ENCODE measurements at places on chromosomes 3 and 15.
A peak's percentile ranks its signal among the peaks of the same experiment; 100 is the strongest.

GRCh38 chr15:74770211-74770903 lies 11.5 kb upstream of the CSK start:
- DNase-seq: no peak

DNA sequence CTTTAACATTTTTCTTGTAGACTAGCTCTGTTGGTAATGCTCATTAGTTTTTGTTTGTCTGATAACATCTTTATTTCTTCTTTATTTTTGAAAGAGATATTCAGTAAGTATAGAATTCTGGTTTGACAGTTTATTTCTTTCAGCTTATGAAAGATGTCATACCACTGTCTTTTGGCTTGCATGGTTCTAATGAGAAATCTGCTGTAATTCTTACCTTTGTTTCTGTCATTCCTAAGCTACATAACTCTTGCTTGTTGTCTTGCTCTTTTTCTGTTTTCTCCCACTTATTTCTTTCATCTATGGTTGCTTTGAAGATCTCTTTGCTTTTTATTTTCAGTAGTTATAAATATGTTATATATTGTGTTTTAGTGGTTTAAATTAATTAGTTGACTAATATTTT lies 87.2 kb upstream of the PEX5L start:
- DNase-seq: no peak

GRCh38 chr15:68366314-68366713 lies 65.6 kb downstream of the ITGA11 start:
- peak; percentile 55 for DNase-seq

- no peak for DNase-seq
These were observed 47.1 kb downstream of the PARP14 start for GRCh38 chr3:122727766-122728165.

GRCh38 chr3:53303957-53304356 lies 43.4 kb downstream of the DCP1A start:
- DNase-seq: no peak

- no peak for DNase-seq
These were observed 5.9 kb upstream of the GHSR start for GRCh38 chr3:172454180-172454579.

DNA sequence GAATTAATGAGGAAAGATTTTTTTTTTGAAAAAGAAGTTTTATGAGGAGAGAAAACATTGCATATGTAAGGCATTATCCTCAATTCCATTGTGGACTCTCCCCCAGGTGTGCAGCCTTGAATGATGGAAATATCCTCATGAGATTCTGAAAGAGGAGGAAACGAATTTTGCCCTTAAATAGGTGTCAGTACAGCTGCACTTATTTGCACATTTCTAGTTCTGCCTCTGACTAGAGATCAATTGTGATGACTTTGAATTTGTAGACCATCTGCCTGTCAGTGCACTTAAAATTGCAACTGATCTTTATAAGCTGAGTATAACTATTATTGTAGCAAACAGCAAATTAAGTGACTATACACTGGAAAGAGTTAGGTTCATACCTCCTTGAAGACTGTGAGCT lies 141.8 kb downstream of the UBE2E2 start:
- no peak for DNase-seq

DNA sequence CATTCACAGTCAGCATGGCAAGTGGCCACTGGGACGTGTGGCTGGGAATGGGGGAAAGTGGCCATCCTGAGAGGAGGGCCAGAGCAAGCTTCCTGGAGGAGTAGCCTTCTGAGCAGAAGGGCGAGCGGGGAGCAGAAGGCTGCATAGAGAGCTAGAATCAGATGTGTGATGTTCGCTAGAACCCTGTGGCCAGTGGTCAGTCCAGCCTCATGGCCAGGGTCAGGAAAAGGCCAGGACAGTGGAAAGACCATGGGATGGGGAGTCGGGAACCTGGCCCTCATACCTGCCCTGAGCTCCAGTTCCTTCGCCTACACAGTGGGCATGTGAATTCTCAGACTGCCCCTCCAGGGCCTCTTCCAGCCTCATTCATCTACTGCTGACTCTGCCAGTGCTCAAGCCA lies 102.4 kb downstream of the DNAJB8 start:
- DNase-seq: no peak

DNA sequence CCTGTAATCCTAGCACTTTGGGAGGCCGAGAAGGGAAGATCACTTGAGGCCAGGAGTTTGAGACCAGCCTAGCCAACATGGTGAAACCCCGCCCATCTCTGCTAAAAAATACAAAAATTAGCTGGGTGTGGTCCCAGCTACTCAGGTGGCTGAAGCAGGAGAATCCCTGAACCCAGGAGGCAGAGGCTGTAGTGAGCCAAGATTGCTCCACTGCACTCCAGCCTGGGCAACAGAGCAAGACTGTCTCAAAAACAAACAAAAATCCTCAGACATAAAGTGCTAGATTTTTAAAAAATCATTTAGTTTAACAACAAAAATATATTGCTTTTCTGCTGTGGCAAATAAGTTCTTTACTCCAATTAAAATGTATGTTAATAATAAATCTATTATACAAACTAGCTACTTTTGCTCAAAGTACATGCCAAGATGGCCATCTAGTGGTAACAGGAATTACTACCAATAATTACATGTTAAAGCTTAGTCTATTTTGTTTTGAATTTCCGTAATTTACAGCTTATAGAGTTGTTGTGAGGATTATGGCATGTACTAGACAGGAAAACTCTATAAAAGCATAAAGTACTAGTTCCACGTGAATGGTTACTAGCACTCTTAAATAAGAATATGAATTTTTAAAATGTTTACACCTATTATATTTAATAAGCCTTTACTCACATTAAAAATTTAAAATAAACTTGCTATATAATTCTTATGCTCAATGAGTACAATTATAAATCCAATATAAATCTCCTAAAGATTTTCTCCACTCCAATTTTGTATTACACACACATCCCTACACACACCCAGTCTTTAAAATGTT lies 39.0 kb downstream of the GABPB1 start:
- DNase-seq: peak; percentile 27

GRCh38 chr15:83653639-83654378 lies at the start of gene ADAMTSL3:
Gene ADAMTSL3 (plus strand): TSS chr15:83654123. CDS start chr15:83655762, 1,639 bp downstream.
- DNase-seq: peak; percentile 89

DNA sequence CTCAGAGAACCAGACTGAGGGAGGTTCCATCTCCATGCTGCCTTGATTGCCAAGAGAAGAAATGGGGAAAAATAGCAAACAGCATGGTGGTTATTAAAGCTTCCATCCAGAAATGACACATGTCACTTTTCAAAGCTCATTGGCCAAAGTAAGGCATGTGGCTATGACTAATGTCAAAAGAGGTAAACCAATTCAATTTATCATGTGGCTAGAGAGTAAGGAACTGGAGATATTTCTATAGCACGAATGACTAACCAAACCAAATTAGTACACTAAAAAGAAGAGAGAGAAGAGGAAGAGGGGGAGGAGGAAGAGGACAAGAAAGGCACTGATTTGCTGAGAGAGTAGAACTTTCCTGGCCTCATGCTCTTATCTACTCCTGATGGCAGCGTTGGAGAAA lies 115.2 kb upstream of the SLC6A11 start:
- no peak for DNase-seq

DNA sequence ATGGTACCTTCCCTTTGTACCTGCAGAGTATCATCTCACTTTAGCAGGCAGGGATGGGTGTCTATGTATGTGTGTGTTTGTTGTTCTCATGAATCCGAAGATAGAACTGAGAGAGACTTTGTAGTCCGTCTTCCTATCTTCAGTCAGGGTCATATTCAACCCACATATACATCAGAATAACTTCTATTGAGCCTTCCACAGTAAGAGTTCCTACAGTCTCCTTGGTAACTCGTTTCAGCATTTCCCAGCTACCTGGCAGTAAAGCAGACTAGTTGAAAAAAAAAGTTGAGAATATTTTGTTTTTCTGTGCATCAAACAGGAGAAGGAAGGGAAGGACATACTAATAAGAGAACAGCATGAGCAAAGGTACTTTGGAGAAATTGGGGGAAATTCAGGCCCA lies 106.8 kb downstream of the VPS8 start:
- DNase-seq: no peak

DNA sequence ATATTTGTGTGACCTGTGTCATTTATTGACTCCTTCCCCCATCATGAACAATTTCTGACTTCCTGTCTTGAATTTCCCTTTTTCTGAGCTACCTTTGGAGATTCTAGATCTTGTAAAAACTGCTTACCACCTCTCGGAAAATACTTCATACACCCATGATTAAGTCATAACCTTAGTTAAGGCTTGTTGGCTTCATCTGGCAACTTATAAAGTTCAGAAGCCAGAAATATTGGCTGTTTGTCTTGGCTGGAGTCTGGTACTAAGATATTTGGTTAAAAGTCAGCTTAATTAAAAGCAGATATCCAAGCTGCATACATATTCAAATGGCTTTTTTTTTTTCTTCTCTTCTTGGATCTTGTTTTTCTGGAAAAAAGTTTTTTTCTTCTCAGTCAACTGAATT lies 37.3 kb upstream of the B3GALNT1 start:
- no peak for DNase-seq

- no peak for DNase-seq
These were observed 17.3 kb downstream of the DENND6A start for GRCh38 chr3:57675530-57675929.

GRCh38 chr3:28645149-28645548 lies 296.5 kb upstream of the AZI2 start:
- no peak for DNase-seq

GRCh38 chr15:69797051-69797595 lies 300.6 kb downstream of the TLE3 start:
- no peak for DNase-seq

GRCh38 chr15:56207711-56208110 lies 36.0 kb downstream of the RFX7 start:
- no peak for DNase-seq

DNA sequence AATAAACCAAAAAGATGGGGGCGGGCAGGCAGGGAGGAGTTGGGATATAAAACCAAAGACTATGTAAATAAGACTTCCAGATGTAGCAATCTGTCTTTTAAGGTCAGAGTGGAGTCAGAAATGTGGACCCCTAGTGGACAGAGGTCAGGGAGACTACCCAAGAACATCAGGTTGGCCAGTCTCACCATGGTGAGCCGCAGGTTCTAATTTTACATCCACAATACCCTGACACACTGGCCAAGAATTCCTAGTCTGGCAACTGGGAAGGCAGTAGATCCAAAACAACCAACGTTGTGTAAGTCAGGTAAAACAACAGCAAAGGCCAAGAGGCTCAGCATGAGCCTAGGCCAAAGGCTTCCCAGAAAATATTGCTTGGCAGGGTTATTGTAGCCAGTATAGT lies 203.4 kb downstream of the FOXP1 start:
- DNase-seq: no peak

DNA sequence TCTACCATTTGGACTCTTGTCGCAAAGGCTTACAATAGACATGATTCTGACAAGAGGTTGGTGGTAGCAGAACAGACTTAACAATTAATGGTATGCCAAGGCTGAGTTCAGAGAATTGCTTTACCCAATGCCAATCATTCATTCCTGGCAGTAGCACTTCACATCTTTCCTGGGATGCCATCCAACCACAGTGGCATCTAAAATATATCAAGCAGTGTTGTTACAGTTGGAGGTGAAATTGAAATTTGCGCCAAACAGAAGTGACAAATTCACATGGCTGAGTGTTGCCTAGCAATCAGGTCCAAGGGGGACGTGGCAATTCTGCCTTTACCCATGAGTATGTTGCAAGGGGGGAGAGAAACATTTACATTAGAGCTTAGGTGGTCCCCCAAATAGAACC lies 21.0 kb upstream of the DPH6 start:
- no peak for DNase-seq

DNA sequence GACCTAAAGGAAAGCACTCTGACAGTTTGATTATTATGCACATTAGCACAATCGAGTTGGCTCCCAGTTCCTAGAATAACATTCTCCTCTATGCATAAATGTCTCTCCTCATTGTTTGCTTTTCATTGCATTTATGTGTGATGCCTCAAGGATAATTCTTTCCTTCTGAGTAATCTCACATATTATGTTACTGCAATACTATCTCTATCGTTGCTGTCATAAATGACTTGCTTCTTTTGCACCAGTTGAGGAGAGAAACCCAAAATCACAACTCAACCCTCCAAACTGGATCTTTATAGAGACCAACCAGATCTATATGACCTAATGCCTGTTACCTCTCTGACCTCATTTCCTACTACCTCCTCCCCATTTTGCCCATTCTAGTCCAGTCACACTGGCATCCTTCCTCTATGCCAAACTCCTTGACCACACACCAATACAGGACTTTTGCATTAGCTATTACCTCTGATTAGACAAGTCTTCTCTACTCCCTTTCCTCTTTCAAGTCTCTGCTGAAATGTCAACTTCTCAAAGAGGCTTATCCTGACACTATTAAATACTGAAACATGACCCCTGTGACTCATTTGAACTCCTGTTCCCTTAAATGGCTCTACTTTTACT lies 1026.0 kb downstream of the TUSC7 start:
- no peak for DNase-seq

DNA sequence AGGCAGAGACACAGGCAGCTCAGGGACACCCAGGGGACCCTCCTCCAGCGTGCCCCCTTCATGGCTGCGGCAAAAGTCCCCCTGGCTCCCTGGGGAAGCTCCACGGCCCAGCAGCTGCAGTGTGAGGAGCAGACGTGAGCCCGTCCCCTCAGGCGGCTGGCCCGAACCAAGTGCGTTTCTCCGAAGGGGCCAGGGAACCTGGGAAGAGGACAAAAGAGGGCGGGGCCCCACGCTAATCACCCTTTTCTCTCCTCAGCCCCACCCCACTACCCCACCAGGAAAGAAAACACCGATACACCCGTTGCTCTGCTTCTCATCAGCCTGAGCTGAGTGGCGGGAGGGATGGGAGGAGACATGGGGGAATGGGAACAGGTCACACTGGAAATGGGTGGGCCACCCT lies at the start of gene MUC4:
Gene MUC4, minus strand, starts transcription at position 174 of the 400 bp plus-strand sequence. Its CDS starts 112 bp downstream, at position 62.
- no peak for DNase-seq

- DNase-seq: no peak
These were observed 415.3 kb downstream of the TIGIT start for GRCh38 chr3:114709102-114709501.

DNA sequence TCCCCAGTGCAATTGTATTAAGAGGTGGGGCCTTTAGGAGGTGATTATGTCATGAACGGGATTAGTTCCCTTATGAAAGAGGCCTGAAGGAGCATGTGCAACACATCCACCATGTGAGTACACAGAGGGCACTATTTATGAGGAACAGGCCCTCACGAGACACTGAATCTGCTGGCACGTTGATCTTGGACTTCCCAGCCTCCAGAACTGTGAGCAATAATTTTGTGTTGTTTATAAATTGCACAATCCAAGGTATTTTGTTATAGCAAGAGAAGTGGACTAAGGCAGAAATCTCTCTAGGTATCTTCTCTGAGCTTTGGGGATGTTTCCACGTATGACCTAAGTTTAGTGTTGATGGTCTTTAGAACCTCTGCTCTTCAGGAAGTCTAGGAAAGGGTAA lies 149.3 kb upstream of the CBLB start:
- DNase-seq: no peak

GRCh38 chr3:191383124-191383523 lies 52.8 kb upstream of the UTS2B start:
- DNase-seq: no peak

DNA sequence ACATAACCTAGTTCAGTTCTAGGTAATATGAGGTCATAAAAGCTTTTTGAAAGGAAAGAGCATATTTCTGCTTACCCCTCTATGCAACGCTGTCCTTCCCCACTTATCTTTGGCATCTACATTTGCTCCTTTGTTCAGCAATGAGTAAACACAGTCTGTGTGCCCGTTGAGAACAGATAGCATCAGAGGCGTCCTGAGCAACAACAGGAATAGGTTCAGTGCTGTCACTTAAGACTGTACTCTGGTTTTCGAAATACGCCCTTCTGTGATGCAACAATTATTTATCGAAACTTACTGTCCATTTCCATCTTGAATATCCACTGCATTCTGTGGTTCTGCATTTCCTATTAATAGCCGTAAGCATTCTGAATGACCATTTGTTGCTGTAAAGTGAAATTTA lies 84.4 kb downstream of the BTD start:
- no peak for DNase-seq

GRCh38 chr3:104908761-104909160 lies 457.9 kb upstream of the ALCAM start:
- DNase-seq: peak; percentile 22

Data from D341Med (cell line).